A549 treated with GW870086 at 1 μM for 4 hours (cell line): ENCODE measurements at places on chromosomes 11 and 22. TPM values are rescaled to one million over a fixed set of nuclear protein-coding genes. Genes with fewer than 3 reads are reported as not detected.

The UBQLNL gene
- total RNA-seq: not detected in 5 replicates

The RNF214 gene
- total RNA-seq: 10.7 to 13.0 TPM (median 12.3 TPM) in 5 replicates

The NLRP14 gene
- not detected in 5 replicates for total RNA-seq

The SMIM35 gene
- total RNA-seq: not detected in 5 replicates

The PHRF1 gene
- total RNA-seq: 29.5 to 38.7 TPM (median 35.4 TPM) in 5 replicates

The MIF gene
- total RNA-seq: 566 to 943 TPM (median 912 TPM) in 5 replicates

The RAG2 gene
- total RNA-seq: not detected in 5 replicates

The NDUFS8 gene
- 308 to 397 TPM (median 369 TPM) in 5 replicates for total RNA-seq

The APOL4 gene
- 0.10 TPM in 1 of 5 replicates, not detected in the others for total RNA-seq

The MUC2 gene
- total RNA-seq: 0.07 to 0.24 TPM (median 0.11 TPM) in 5 replicates

The PSMD13 gene
- total RNA-seq: 165 to 200 TPM (median 177 TPM) in 5 replicates

The TRPM5 gene
- total RNA-seq: not detected in 5 replicates

The TMEM109 gene
- 110 to 135 TPM (median 132 TPM) in 5 replicates for total RNA-seq

The JAML gene
- not detected in 5 replicates for total RNA-seq

The E2F8 gene
- total RNA-seq: 5.6 to 7.0 TPM (median 6.2 TPM) in 5 replicates

The IGLL5 gene
- total RNA-seq: not detected in 5 replicates

The TEX54 gene
- not detected in 5 replicates for total RNA-seq

The TCF20 gene
- 10.9 to 15.4 TPM (median 13.5 TPM) in 5 replicates for total RNA-seq

The PATE4 gene
- total RNA-seq: not detected in 5 replicates

The CRYBB3 gene
- 0.19 TPM in 1 of 5 replicates, not detected in the others for total RNA-seq

The PDGFB gene
- total RNA-seq: 4.3 to 5.5 TPM (median 4.7 TPM) in 5 replicates

The APOA5 gene
- total RNA-seq: not detected in 5 replicates

The AIFM3 gene
- 1.5 to 3.4 TPM (median 2.8 TPM) in 5 replicates for total RNA-seq

The SYCE3 gene
- total RNA-seq: 0.40 to 0.80 TPM (median 0.75 TPM) in 3 of 5 replicates, not detected in the others

The APOBEC3H gene
- total RNA-seq: 0.26 to 0.45 TPM (median 0.36 TPM) in 5 replicates

The CYP2D6 gene
- total RNA-seq: 0.40 to 0.91 TPM (median 0.55 TPM) in 5 replicates

The PATE2 gene
- not detected in 5 replicates for total RNA-seq

The CABP7 gene
- total RNA-seq: 0.14 to 0.30 TPM (median 0.18 TPM) in 5 replicates

The APOL5 gene
- total RNA-seq: not detected in 5 replicates

The MMP13 gene
- total RNA-seq: not detected in 5 replicates

The RAB38 gene
- 0.81 to 1.4 TPM (median 1.1 TPM) in 5 replicates for total RNA-seq

The OR52I2 gene
- total RNA-seq: not detected in 5 replicates

The CCDC73 gene
- total RNA-seq: 0.03 TPM in 1 of 5 replicates, not detected in the others

The FZD4 gene
- total RNA-seq: 0.67 to 1.5 TPM (median 1.3 TPM) in 5 replicates

The TSSK2 gene
- not detected in 5 replicates for total RNA-seq

The A4GALT gene
- 15.2 to 24.7 TPM (median 24.1 TPM) in 5 replicates for total RNA-seq

The APLNR gene
- total RNA-seq: 0.05 TPM in 1 of 5 replicates, not detected in the others

The MUC15 gene
- not detected in 5 replicates for total RNA-seq
